Bronchus fibroblast of lung (primary cell): ENCODE measurements at places on chromosomes 13 and 19. TPM values are rescaled to one million over a fixed set of nuclear protein-coding genes. Genes with fewer than 3 reads are reported as not detected.

Gene ERICH4
- not detected in 2 replicates for total RNA-seq

Gene FXYD7
- not detected in 2 replicates for total RNA-seq

Gene IGSF23
- total RNA-seq, result not detected in 2 replicates

Gene DLL3
- 0.67 and 1.3 TPM in 2 replicates for total RNA-seq

Gene NFILZ
- not detected in 2 replicates for total RNA-seq
